GM03348 (cell line): ENCODE measurements at places on chromosomes 3 and 15.
A peak's percentile ranks its signal among the peaks of the same experiment; 100 is the strongest.

DNA sequence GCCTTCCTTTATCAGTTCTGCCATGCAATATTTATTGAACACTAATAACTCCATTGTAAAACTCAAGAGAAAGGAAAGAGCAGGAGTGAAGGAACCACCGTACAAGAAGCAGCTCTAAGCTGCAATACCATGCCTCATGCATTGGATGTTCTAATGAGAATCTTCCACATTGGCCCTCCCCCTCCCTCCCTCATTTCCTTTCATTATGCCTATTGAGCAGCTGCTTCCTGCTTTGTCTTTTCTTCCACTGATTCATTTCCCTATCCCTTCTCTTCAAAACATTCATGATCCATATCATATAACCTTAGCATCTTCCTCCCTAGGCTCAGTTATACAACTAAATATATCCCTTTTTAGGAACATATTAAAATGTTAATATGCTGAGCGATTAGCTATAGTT is 698.7 kb upstream of the GOLIM4 start:
- DNase-seq, result no peak

DNA sequence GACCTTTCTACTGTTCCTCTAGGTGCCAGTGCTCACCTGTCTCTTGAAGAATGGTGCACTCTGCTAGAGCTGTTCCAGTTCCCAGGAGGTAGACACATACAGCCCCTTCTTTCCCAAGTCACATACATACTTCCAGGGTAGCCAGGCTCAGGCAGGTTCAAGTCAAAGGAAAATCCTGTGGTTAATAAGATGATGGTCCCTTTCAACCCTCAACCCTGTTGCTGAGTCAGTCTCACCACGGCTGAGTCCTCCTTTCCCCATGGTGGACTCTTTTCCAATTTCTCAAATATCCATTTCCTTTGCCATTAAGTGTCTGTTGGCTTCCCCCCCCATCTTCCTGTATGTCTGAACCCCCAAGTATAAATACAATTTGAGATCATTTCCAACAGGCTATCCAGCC is 56.1 kb upstream of the ACAN start:
- DNase-seq, result no peak

DNA sequence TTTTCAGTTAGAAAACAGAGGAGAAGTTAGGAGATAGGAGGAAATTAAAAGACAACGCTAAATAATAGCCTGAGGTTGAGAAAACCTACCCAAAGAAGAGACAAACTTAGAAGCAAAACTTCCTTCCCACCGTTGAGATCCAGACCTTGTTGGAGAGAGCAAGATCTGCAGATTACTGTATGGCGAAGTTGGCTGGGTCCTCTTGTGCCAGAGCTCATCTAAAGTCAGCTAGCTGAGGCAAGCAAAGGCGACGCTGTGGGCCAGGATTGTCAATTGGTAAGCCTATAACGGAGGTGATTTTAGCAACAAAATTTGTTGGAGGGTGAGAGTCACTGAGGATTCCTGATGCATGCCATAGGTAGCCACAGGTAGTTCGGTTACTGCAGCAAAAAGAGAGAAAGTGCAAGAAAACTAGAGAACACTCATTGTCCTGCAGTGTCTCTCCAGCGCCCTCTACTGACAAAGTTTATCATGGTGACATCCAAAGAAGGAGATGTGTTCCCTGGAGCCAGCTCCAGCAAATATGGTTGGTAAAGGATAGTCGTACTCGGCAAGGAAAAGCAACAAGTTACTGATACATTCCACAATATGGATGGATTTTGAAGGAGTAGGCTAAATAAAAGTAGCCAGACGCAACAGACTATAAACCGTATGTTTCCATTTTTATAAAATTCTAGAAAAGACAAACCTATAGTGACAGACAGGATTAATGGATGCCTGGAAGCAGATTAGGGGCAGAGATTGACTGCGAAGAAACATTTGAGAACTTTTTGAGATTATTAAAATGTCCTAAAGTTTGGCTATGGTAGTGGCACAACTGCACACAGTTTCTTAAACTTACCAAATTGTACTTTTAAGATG is 9.8 kb upstream of the OR5K4 start:
- peak; percentile 26 for DNase-seq

DNA sequence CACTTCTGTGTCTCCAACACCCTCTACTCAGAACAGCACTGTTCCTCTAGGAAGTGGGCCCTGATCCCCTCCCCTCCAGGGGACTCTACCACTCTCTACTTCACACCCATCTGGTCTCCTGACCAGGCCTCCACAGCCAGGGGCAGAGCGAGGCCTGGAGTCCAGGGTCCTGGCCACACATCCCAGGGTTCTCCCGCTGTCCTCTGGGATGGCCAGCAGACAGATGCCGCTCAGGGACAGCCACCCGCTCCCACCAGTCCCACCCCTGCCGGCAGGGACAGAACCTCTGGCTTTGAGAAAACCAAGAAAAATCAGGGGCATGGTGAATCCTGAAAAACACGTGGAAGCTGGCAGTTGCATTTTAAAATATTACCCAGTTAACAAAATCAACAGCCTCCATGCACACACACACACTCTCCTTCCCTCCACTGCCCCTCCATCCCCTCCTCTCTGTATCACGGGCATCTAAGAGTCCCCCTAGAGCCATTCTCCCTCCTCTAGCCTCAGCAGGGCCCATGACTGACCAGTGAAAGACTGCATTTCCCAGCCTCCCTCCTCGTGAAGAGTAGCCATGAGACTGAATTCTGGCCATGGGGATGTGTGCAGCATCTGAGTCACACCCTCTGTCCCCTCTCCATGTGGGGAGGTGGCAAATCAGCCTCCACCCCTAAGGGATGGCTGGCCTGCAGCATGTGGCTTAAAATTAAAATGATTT is 32.1 kb upstream of the IQSEC1 start:
- no peak for DNase-seq

DNA sequence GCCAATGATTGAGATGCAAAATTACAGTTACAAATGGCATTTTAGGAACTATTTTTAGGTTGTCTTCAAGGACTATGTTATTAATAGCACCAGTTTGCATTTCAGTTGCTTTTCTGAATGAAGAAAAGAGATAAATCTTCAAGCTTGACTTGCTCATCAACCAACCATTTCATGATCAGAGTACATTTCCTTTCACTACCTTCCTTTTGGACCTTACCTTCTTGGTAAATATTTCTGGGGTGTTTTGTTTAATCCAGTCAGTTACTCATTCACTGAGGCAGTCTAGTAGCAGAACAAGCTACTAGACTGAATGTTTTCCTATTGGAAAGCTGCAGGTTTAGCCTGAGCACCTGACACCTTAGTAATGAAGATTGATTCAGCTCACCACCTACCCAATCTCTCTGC is 8.2 kb downstream of the SLC27A2 start:
- no peak for DNase-seq

DNA sequence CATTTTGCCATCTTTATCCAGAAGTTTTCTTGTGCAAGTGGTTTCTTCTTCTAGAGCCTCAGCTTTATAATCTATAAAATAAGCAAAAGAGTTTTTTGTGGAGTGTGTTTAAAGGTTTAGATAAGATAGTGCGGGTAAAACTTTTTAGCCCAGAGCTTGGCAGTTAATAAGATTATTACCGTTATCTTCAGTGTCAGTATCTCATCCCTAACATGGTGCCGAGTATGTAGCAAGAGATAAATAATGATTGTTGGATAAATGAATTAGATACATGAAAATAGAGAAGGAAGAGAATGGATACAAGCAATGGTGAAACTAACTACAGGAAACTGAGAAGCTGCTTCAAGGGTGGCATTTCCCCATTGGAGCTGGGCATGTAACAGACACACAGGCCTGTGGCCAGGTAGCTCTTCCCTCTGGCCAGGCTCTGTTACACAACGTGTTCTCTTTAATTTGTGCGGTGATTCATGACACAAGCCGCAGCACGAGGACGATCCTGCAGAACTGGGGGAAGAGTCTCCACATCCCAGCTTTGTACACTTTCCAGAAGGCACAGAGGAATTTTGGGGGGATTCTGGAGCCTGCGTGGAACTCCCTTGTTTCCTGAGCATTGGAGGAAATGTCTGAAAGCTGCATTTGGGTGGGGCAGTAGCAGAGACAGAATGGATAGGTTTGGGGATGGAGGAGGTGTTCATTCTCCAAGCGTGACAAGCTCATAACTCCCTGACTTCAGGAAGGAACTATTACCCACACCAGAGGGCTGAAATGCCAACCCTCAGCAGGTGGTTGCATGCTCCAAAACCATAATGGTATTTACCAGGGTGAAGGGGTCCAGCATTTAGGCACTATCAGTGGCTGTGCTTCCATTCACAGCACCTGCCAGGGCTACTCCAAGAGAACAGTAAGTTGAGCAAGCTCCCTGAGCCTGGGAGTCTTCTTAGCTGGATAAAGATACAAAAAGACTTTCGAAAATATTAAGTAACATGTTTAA is 14.2 kb upstream of the ST6GAL1 start:
- no peak for DNase-seq
